ENCODE measurements at places on chromosomes 12 and 14.
A peak's percentile ranks its signal among the peaks of the same experiment; 100 is the strongest.

- DNase-seq = no peak
Measured at GRCh38 chr12:27606986-27607385, 83.0 kb downstream of the PPFIBP1 start.

GRCh38 chr12:94145191-94145983 lies 3.0 kb upstream of the PLXNC1 start:
- peak; percentile 64 for DNase-seq

GRCh38 chr12:46944771-46945170 lies 119.0 kb upstream of the SLC38A4 start:
- DNase-seq = no peak

GRCh38 chr12:109084425-109084824 lies 8.8 kb downstream of the ALKBH2 start:
- DNase-seq = no peak

Data from fibroblast of skin of back (primary cell).